ENCODE measurements at places on chromosomes 5 and 9.

DNA sequence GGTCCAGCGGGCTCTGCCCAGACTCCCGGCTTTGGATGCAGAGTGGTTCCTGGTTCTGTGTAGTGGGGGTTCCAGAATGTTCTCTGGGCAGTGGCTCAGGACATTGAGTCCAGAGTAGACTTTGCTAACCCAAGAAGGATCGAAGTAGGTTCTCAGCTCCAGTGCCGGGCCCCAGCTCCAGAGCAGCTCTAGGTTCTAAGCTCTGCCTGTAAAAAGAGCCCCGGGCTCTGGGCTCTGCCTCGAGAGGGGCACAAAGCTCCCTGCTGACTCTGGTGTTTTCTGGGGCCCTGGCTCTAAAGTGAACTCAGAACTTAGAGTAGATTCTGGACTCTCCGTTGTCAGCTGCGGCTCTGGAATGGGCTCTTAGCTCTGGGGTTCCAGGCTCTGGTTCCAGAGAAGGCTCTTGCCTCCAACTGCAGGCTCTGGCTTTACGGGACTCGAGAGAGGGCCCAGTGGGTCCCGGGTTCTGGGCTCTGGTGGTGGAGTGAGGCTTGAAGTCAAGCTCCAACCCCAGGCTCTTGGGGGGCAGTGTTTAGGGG lies 414 bp downstream of the WDR38 start:
- no peak for DNase-seq

- DNase-seq = no peak
Observed at GRCh38 chr9:131279863-131280570, 3.7 kb upstream of the FAM78A start.

GRCh38 chr9:86034863-86035734 lies 64.3 kb downstream of the GOLM1 start:
- DNase-seq = peak; percentile 50

DNA sequence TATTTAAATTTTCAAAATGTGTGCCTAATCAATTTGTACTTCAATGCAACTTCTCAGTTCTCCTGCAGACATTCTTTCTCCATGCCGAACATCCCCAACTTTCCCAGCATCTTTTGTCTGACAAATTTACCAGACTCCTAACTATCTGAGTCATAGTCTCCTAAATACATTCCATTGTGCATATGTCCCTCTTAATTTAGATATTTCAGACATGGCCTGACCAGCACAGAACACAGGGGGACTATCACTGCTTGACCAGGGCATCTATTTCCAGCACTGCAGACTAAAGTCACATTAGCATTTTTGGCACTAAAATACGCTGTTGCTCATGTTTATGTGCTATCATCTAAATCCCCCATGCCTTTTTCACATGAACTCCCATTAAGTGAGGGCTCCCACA lies 71.9 kb downstream of the ITGA1 start:
- no peak for DNase-seq

GRCh38 chr9:70861376-70861775 lies 260.0 kb downstream of the TRPM3 start:
- DNase-seq = no peak

DNA sequence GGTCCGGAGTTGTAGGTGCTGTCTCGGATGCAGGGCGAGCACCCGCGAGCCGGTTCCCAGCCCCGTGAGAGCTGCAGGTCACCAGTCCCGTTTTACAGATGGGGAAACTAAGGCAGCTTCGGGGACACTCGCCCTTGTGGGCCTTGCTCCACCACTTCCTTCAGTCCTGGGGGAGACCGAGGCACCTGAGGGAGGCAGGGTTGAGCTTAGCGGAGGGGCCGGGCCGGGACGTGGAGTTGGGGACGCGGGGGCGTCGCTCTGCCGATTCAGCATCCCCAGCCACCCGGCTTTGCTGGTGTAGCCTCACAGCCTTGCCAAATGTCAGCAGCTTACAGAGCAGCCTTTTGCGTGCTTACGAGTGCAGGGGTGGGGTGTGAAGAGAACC lies 530 bp downstream of the BBLN start:
- DNase-seq = no peak

DNA sequence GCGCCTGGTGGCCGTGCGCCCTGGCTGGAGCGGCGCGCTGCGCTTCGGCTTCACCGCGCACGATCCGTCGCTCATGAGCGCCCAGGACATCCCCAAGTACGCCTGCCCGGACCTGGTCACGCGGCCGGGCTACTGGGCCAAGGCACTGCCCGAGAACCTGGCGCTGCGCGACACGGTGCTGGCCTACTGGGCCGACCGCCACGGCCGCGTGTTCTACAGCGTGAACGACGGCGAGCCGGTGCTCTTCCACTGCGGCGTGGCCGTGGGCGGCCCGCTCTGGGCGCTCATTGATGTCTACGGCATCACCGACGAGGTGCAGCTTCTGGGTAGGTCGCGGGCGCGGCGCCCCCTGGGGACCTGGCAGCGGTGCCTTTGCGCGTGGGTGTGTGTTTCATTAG lies 28.9 kb downstream of the NEURL1B start:
- DNase-seq = no peak

DNA sequence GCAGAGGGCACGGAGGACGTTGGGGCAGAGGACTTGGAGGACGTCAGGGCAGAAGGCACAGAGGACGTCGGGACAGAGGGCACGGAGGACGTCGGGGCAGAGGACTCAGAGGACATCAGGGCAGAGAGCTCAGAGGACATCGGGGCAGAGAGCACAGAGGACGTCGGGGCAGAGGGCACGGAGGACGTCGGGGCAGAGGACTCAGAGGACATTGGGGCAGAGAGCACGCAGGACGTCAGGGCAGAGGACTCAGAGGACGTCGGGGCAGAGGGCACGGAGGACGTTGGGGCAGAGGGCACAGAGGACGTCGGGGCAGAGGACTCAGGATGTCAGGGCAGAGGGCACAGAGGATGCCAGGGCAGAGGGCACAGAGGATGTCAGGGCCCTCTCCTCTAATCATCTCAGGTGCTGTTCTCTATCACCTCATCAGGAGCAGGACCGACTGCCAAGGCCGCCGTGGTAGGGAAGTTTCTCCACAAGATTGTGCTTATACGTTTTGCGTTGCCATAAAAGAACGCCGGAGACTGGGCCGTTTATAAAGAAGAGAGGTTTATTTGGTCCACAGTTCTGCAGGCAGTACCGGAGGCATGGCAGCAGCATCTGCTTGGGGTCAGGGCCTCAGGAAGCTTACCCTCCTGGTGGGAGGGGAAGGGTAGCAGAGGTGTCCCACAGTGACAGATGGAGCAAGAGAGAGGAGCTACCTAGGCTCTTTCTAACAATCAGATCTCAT lies 29.4 kb upstream of the ADAMTS2 start:
- no peak for DNase-seq

DNA sequence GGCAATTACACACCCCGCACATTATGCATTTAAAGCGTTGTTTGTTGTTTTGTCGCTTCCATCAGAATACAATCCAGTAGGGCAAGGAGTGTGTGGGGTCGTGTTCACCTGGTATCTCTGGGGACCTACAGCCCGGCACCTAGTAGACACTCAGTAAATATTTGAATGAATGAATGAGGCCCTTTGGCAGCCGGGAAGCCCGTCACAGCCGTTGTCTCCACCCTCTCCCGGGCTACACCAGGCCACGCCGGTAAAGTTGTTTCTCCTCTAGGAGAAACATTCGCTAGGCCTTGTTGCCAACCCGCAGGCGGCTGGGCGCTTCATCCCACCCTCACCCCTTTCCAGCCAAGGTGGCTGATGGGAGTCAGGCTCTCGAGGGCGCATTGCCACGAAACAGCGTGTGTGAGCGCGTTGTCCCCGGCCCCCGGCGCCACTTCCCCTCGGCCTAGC lies 876 bp upstream of the JAK2 start:
- DNase-seq = no peak

DNA sequence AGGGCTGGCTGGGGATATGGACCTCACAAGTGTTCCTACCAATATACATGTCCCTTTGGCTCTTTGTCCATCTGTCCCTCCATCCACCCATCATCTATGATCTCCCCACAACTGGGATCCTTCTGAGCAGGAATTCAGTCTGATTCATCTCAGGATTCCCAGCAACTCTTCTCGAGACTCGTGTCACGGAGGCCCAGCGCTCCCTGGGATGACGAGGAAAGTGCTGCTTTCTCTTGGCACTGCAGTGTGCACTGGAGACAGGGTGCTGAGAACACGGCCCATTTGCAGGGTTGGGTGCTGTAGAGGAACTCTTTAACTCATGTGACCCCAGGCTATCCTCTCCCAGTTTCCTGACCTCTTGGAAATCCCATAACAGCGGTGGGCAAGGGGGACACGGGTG lies 72.9 kb downstream of the ANGPTL2 start:
- no peak for DNase-seq

DNA sequence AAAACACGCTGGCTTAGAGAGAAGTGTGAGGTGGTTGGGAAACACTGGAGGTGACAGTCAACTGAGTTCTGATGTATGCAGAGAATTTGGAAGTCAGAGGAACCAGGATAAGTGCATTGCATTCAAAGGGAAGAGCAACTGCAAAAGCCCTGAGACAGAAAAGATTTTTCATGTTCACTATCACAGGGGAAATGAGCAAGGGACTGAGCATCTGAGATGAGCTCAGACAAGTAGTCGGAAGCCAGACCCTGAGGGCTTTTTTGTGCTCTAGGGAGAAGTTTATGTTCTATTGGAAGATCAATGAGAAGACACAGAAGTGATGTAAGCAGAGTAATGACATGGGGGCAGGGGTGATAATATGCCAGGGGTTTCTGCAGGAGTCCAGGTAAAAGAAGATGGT lies 97.5 kb downstream of the HTR4 start:
- DNase-seq = no peak

DNA sequence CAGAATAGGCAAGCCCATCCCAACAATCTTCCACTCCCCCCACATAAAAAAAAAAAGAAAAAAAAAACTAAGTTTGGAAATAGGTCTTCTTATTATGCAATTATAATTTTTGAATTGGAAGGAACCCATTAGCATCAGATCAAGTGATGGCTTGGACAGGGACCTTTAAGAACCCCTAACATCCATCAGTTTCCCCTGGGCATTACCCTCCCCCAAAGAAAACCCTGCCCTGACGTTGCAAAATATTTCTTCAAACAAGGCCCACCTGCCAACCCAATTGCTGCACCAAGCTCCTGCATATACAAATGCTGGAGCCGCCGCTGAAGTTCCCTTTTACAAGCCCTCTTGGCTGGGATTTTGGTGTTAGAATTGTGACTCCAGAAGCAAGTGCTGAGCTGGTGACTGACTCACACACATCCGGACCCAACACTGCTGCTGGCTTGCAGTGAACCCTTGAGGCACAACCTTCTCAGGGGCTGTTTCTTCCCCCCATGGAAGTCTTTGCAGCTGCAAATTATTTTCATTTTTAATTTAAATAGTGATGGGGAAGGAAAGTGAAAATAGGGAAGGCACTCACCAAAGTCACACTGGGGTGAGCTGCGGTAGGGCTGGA lies 56.1 kb upstream of the AFAP1L1 start:
- DNase-seq = no peak

DNA sequence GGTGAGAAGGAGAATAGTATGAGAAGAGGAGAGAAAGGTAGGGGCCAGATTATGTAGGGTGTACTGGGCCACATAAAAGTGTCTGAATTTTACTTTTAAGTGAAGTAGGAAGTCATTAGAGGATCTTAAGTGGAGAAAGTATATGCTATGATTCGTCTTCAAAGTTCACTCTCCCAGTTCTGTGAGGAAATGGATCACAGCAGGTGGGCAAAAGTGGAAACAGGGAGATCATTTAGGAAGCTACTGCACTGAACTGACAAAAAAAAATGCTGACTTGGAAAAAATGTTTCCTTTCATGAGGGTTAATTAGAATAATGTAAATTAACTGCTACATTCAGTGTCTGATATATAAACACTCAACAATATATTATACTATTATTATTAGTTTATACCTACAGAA lies 2.4 kb downstream of the KIF24 start:
- DNase-seq = no peak

GRCh38 chr5:151252762-151253604 lies at the start of gene GM2A:
Gene GM2A (plus strand): TSS chr5:151253185. CDS start chr5:151253217, 32 bp downstream.
- peak; percentile 99 for DNase-seq

- no peak for DNase-seq
Observed at GRCh38 chr9:130885484-130886375, 10.9 kb downstream of the QRFP start.

Data from NCI-H2029 (cell line).